Activated CD8-positive, alpha-beta T cell treated with anti-CD3 and anti-CD28 coated beads for 36 hours (primary cell): ENCODE measurements at places on chromosomes 4 and X. TPM values are rescaled to one million over a fixed set of nuclear protein-coding genes. Genes with fewer than 3 reads are reported as not detected.

DNA sequence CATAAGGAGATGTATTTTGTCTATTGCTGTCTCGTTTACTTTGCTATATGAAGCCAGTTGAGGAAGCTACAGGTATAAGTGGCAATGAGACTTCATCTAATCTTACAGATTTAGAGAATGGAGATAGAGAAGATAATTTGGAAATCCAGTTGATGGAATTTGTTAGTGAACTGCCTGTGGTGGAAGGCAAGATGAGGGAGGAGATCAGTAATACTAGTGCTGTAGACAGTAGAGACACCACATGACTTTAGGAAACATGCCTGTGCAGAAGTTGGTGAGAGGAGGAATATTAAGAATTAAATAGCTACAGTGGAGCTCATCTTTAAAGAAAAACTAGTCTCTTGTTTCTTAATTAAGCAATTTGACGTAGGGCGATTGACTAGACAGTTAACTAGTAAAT is 51.3 kb downstream of the RBPJ start:
- H3K27ac ChIP-seq: no peak overlapping the region
- no peak overlapping the region for H3K4me3 ChIP-seq
- H3K36me3 ChIP-seq: peaks cover 32% of the 10 kb centered on the region
- DNase-seq: no peak
- no peaks in the 10 kb centered on the region for H3K27me3 ChIP-seq

- DNase-seq: no peak
- H3K4me3 ChIP-seq: no peak overlapping the region
- H3K36me3 ChIP-seq: no peaks in the 10 kb centered on the region
- no peaks in the 10 kb centered on the region for H3K4me1 ChIP-seq
Measured at GRCh38 chr4:183297675-183298074, 22.4 kb downstream of the CLDN22 start.

DNA sequence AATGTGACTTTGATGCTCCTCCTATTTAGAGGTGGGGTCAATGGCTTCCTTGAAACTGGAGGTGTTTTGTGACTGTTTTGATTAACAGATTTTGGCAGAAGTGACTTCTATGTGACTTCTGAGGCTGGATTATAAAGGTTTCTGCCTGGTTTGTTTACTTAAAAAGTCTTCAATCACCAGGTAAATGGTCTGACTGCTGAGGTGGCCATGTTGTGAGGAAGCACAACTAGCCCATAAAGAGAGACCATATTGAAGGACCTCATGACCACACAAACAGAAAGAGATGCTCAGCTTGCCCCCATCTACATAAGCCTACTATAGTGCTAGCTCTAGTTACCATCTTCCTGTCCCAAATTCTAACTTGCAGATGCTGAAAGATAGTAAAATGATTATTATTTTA is 14.3 kb upstream of the LSM6 start:
- H3K4me3 ChIP-seq: no peak overlapping the region
- H3K27me3 ChIP-seq: peaks cover 2% of the 10 kb centered on the region
- H3K27ac ChIP-seq: no peak overlapping the region

DNA sequence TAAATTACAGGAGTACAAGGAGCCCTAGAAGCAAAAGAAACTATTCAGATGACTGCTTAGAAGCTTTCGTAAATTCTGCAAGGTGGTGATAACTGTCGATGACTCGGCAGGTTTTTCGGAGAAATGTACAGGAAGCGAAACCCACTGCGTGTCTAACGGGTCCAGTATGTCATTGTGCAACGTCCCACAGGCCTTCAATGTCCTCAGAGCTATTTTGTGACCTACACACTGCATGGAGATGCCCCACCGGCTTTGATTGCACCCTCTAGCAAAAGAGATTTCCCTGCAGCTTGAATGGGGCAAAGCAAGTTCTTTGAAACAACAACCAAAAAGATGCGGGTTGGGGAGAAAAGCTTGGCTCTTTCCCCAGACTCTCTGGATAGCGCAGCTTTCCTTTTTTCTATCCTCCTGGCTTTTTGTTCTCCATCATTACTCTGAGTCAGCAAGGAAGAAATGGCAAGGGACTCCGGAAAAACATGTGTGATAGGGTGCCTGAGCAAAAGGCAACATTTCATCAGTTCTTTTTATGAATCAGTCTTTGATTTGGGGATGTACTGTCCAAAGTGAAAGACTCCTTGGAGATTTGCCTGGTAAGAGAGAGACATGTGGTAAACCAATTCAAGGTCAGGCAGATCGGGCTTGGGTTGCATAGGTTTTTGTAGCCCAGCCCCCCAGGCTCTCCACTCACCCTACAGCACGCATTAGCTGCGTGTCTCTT is 112.0 kb upstream of the TBL1X start:
- no peaks in the 10 kb centered on the region for H3K27me3 ChIP-seq
- H3K4me1 ChIP-seq: peaks cover 33% of the 10 kb centered on the region
- H3K4me3 ChIP-seq: peak overlapping the region; percentile 40
- H3K27ac ChIP-seq: peak overlapping the region; percentile 83
- peak; percentile 78 for DNase-seq
- no peaks in the 10 kb centered on the region for H3K36me3 ChIP-seq

DNA sequence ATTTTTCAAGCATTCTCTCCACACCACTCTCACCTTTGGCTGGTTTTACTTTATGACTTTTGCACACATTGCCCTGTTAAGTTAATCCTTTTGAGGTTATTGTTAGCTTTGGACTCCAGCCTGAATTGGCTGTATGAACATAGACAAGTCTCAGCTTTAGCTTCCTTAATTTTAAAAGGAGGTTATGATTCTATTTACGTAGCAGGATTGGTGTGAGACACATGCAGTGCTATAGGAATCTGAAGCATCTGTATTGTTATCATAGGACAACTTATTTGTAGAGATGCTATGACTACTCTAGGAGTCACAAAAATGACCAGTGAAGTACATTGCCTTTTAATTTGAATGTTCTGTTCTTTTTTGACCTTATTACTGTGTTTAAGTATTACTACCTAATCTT is 15.7 kb downstream of the PGAM4 start:
- H3K36me3 ChIP-seq: peaks cover 8% of the 10 kb centered on the region
- no peaks in the 10 kb centered on the region for H3K27me3 ChIP-seq
- no peak for DNase-seq
- no peak overlapping the region for H3K4me3 ChIP-seq
- no peak overlapping the region for H3K27ac ChIP-seq
- H3K4me1 ChIP-seq: peaks cover 24% of the 10 kb centered on the region

DNA sequence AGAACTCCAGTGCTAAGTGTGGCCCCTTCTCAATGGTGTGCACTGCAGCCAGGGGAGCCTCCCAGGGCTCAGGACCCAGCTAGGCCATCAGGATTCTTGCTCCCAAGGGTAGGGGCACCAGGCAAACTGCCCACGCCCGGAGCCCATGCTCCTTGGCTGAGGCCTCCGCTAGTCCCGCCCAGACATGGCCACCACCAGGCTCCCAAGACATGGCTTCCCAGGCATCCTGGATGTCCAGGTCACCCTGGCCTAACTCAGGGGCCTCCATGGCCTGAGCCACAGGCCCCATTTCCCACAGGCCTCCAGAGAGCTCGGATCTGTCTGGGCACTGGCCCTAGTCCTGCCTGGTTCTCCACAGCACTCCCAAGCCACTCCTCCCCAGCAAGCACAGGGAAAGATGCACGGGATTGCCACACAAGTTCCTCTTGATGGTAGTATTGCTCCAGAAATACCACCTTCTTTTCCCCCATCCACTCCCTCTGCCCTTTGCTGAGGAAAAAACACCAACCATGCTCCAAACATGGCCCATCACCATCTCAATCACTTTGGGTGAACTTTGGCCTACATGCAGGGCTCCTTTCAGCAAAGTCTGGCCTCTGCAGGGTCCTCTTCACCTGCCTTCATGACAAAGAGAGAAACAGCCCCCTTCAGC is 274.7 kb upstream of the AGTR2 start:
- no peaks in the 10 kb centered on the region for H3K27me3 ChIP-seq
- H3K27ac ChIP-seq: no peak overlapping the region
- no peak for DNase-seq

- DNase-seq: no peak
- no peaks in the 10 kb centered on the region for H3K27me3 ChIP-seq
- H3K4me3 ChIP-seq: peak overlapping the region; percentile 79
- peaks cover 17% of the 10 kb centered on the region for H3K4me1 ChIP-seq
Measured at GRCh38 chrX:64204252-64204651, 1.3 kb downstream of the AMER1 start.

Gene SMR3B
- not detected for total RNA-seq

Gene PRDX4
- total RNA-seq: 39.6 TPM

Gene LGI2
- total RNA-seq: not detected

Gene FGF16
- not detected for total RNA-seq

Gene TBC1D9
- not detected for total RNA-seq

Gene TEX13C
- total RNA-seq: not detected
